ENCODE measurements at places on chromosomes 4 and X. TPM values are rescaled to one million over a fixed set of nuclear protein-coding genes. Genes with fewer than 3 reads are reported as not detected.

Gene PPEF1
- not detected for total RNA-seq

Gene MAGEE2
- total RNA-seq: 0.28 TPM

Gene CCDC158
- total RNA-seq: not detected

Gene LNX1
- total RNA-seq: 6.2 TPM

Gene FGFR3
- total RNA-seq: 2.0 TPM

Gene CEP44
- 15.9 TPM for total RNA-seq

Gene SLC6A14
- total RNA-seq: not detected

Gene OTC
- total RNA-seq: not detected

Gene MND1
- total RNA-seq: 1.2 TPM

Gene NEIL3
- total RNA-seq: 0.26 TPM

Gene RGS12
- 26.7 TPM for total RNA-seq

Gene CCKAR
- total RNA-seq: not detected

Gene SMPX
- not detected for total RNA-seq

- H3K4me3 ChIP-seq: no peak overlapping the region
- peaks cover 12% of the 10 kb centered on the region for H3K4me1 ChIP-seq
- H3K27ac ChIP-seq: peak overlapping the region; percentile 54
- DNase-seq: peak; percentile 81
- H3K27me3 ChIP-seq: no peaks in the 10 kb centered on the region
- H3K36me3 ChIP-seq: no peaks in the 10 kb centered on the region
Observed at GRCh38 chr4:7843831-7844593, 95.6 kb downstream of the AFAP1 start.

- peaks cover 7% of the 10 kb centered on the region for H3K36me3 ChIP-seq
- no peak overlapping the region for H3K27ac ChIP-seq
- no peak for DNase-seq
- H3K4me1 ChIP-seq: peaks cover 16% of the 10 kb centered on the region
Observed at GRCh38 chr4:47513461-47513860, 28.4 kb downstream of the ATP10D start.

DNA sequence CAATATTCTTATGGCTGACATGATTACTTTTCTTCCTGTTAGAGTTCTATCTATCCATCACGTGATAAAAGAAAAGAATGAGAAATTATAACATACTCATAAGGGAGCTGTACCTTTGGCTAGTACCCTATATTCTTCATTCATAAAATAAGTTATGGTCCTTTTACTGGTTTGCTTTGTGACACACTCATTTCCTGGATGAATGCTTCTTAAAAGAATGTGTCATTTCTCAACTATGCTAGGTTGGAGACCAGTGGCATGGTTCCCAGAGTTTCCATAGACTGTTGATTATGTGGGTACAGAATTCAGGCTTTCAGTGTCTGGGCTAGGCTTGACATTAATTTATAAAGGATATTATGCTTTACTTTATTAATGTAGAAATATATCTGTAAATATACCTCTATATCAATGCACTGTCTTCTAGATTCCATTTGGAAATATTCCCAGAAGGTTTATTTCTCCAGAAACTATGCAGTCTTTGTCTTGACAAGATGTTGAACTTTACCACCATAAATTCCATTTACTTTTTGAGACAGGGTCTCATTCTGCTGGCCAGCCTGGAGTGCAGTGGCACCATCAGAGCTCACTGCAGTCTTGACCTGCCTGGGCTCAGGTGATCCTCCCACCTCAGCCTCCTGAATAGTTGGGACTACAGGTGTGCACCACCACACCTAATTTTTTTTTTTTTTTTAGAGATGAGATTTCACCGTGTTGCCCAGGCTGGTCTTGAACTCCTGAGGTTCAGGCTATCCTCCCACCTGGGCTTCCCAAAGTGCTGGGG is 23.8 kb downstream of the NUDT6 start:
- H3K4me1 ChIP-seq: no peaks in the 10 kb centered on the region
- no peak overlapping the region for H3K4me3 ChIP-seq
- no peak for DNase-seq
- no peaks in the 10 kb centered on the region for H3K27me3 ChIP-seq
- no peak overlapping the region for H3K27ac ChIP-seq

DNA sequence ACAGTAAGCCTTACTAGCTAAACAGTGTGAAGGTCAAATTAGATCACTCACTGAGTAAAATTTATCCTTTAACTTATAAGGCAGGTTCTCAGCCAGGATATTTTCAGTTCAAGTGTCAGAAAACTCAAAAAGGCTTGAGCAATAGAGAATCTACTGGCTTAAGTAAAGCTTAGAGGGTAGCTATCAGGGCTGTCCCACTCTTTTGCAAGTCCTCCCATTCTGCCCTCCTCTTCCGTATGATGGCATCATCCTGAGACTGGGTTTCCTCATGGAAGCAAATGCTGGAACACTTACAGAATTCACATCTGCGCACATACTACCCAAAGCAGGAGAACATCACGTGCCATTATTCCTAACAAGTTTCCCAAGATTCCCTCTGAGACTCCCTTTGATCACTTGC is 55.0 kb downstream of the FBXL5 start:
- peaks cover 15% of the 10 kb centered on the region for H3K36me3 ChIP-seq
- no peak overlapping the region for H3K27ac ChIP-seq
- H3K4me3 ChIP-seq: no peak overlapping the region

GRCh38 chr4:137471895-137472294 is 60.4 kb downstream of the PCDH18 start:
- no peak overlapping the region for H3K4me3 ChIP-seq
- H3K27ac ChIP-seq: no peak overlapping the region
- H3K27me3 ChIP-seq: no peaks in the 10 kb centered on the region

DNA sequence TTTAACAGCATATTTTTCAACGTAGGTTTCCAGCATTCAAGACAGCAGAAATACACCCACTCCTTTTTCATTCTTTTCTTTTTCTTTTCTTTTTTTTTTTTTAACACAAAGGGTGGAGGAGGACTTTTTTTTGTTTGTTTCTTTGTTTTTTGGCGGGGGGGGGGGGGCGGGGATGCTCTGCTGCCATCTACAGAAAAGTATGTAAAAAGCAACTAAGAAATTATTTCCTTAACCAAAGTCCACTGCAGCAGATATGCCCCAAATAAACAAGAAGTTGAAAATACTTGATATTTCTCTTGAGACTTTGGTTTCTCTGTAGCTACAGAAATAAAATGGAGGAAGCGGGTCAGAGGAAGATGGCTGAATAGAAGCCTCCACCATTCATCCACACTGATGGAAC is 63.2 kb upstream of the PBDC1 start:
- no peaks in the 10 kb centered on the region for H3K4me1 ChIP-seq
- no peak overlapping the region for H3K4me3 ChIP-seq
- H3K27ac ChIP-seq: no peak overlapping the region
- no peak for DNase-seq

GRCh38 chr4:168759959-168760527 is 250.0 kb downstream of the CBR4 start:
- no peaks in the 10 kb centered on the region for H3K4me1 ChIP-seq
- H3K27me3 ChIP-seq: no peaks in the 10 kb centered on the region
- H3K36me3 ChIP-seq: no peaks in the 10 kb centered on the region
- H3K27ac ChIP-seq: no peak overlapping the region

DNA sequence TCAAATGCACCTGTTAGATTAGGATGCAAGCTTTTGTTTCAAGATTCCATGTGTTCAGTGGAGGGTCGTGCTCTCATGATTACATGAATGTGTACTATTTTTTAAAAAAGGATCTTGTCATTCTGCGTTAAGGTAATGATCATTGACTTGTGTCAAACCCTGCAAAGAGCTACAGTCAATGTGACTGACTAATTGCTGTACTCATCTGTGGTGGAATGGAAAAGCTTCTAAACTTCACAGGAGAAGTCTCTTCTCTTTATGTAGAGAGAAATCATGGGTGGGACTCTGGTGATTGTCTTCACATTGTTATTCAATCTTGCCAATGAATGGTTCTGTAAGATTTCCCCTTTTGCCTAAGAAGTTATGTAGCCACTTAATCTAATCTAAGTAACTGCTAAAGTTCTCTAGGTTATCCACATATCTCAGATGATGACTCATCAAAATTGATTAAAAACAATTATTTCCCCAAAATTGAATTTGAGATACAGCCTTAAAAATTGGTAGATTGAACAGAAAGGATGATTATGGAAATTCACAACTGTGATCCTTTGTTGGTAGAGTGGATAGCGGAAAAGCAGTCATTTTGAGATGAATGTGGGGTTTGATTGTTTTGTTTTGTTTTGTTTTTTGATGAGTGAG is 6.7 kb downstream of the MAGEE1 start:
- DNase-seq: no peak
- H3K27ac ChIP-seq: no peak overlapping the region
- H3K4me3 ChIP-seq: no peak overlapping the region
- no peaks in the 10 kb centered on the region for H3K27me3 ChIP-seq
- H3K4me1 ChIP-seq: no peaks in the 10 kb centered on the region

DNA sequence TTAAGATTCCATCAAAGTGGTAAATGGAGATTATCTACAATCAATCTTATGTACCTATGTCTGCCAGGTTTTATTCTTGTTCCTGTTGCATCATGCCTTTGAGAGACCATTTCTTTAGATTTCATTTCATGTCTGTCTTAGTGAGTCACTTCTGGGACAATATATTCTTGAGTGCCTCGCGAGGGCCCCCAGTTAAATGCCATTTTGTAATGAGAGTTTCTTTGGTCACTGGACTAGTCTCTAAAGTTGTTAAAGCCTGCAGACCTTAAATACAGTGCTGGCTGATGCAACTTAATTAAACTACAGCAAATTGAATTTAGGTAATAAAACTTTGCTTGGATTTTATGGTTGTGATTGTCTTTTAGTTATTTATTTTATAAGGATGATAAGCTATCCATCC is 87.2 kb upstream of the PITX2 start:
- DNase-seq: no peak
- H3K27ac ChIP-seq: no peak overlapping the region
- no peak overlapping the region for H3K4me3 ChIP-seq
- no peaks in the 10 kb centered on the region for H3K4me1 ChIP-seq
- no peaks in the 10 kb centered on the region for H3K27me3 ChIP-seq
- H3K36me3 ChIP-seq: no peaks in the 10 kb centered on the region

GRCh38 chrX:109685656-109686078 is 47.4 kb downstream of the ACSL4 start:
- no peaks in the 10 kb centered on the region for H3K36me3 ChIP-seq
- H3K4me3 ChIP-seq: no peak overlapping the region
- H3K4me1 ChIP-seq: peaks cover under 1% of the 10 kb centered on the region
- DNase-seq: no peak
- no peak overlapping the region for H3K27ac ChIP-seq

GRCh38 chr4:185003596-185004351 is 14.5 kb upstream of the HELT start:
- no peak overlapping the region for H3K27ac ChIP-seq
- no peak overlapping the region for H3K4me3 ChIP-seq
- peaks cover 12% of the 10 kb centered on the region for H3K4me1 ChIP-seq
- DNase-seq: no peak
- H3K27me3 ChIP-seq: peaks cover 10% of the 10 kb centered on the region

- H3K36me3 ChIP-seq: no peaks in the 10 kb centered on the region
- no peaks in the 10 kb centered on the region for H3K4me1 ChIP-seq
- H3K27me3 ChIP-seq: no peaks in the 10 kb centered on the region
- no peak overlapping the region for H3K27ac ChIP-seq
Observed at GRCh38 chr4:176444741-176445140, 125.0 kb downstream of the SPCS3 start.

DNA sequence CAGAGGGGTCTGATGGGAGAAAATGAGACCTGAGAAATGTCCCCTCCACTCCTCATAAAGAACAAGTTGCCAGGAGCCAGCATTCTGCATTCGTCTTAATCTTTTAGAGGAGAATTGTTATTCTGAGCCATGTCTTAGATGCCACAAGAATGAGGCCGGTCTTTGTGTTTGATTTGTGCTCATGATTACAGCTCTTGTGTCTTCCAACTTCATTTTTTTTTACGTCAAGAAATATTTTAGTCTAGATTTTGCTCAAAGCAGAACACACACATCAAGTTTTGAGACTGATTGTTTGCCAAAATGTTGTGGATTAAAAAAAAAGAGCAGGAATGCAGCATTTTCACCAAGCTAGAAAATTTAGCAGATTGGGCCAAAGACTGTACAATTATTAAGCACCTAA is 130.6 kb upstream of the PITX2 start:
- H3K27me3 ChIP-seq: no peaks in the 10 kb centered on the region
- no peak overlapping the region for H3K4me3 ChIP-seq
- H3K36me3 ChIP-seq: no peaks in the 10 kb centered on the region
- H3K27ac ChIP-seq: no peak overlapping the region
- no peak for DNase-seq
- H3K4me1 ChIP-seq: no peaks in the 10 kb centered on the region

DNA sequence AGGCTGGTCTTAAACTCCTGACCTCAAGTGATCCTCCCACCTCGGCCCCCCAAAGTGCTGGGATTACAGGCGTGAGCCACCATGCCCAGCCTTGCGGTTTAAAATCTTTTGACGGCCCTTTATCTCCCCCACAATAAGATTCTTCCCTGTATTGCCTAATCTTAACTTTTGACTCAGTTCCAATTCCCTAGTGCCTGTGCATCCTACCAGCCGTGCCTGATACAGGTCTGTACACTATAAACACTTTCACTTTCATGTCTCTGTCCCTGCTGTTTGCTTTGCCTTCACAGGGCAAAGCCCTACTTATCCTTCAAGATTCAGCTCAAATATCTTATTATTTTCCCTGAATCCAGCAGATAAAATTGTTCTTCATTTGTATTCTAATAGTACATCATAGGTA is 74.6 kb downstream of the WDR44 start:
- H3K27ac ChIP-seq: no peak overlapping the region
- H3K4me3 ChIP-seq: no peak overlapping the region
- no peak for DNase-seq
- no peaks in the 10 kb centered on the region for H3K27me3 ChIP-seq
- no peaks in the 10 kb centered on the region for H3K36me3 ChIP-seq
